Stimulated activated CD4-positive, alpha-beta T cell treated with anti-CD3 and anti-CD28 coated beads, TNF-alpha, amount 100 ng/mL, for 24 hours (primary cell): ENCODE measurements at places on chromosomes 2 and 18.

GRCh38 chr18:61854578-61855448 is 38.0 kb downstream of the RNF152 start:
- no peak for DNase-seq

GRCh38 chr2:73114273-73114867 is 1.6 kb upstream of the RAB11FIP5 start:
- DNase-seq = no peak

DNA sequence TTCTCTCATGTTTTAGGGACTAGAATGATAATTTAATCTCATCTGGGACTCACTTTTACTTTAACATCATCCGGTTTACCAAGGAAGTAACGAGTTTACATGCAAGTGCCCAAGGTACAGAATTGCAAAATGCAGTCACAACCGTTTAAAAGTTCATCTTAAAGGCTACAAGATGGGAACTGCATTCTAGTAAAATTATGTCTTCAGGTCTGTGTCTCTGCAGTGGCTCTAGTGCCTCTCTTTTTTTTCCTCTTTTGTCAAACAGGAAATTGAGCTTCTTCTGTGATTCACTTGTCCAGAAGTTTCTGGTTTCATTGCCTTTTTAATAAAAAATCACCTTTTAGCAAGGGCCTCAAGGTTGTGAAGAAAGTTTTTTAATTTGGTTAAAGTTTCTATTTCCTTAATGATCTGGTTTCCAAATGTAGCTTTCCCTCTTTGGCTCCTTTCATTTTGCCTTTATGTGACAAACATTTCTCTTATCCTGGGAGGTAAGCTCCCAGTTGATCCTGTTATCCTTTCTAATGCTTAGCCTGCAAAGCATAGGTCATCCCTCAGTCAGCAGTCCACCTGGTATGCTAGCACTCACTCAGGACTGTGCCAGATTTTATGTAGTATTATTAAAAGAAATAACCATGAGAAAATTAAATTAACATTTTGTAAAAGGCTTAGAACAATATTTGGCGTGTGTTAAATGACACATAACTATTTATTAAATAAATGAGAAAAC is 2.4 kb downstream of the GLS start:
- no peak for DNase-seq

DNA sequence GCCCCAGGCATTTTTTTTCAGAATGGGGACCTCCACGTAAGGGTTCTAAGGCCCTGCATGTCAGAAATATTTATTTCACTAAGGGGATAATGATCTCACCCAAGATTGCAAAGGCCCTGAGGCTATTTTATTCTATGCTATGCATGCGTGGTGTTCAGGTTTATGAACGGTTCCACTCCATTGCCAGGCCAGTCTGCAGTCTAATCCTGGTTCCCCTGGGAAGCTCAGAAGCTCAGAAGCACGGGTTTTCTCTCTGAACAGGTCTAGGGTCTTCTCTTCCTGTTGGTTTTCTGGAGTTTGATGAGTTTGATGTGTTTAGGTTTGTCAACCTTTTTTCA is 256.4 kb upstream of the PXDN start:
- DNase-seq = no peak

DNA sequence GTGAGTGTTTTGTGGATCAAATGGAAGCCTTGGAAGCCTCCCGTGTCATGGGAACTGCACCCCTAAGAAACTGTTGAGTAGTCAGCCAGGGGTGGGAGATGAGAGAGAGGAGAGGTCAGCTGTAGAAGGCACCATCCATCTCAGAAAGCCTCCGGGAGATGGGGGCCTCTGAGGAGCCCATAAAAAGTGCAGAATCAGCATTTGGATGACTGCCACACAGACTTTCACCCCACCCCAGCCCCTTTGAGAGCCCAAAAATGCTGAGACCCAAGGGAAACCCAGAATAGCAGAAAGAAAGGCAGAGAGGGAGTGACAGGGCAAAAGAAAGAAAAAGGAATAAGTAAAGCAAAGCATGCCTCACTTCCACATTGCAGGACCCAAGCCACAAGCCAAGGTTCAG is 443.1 kb upstream of the ZEB2 start:
- DNase-seq = no peak

GRCh38 chr2:201919308-201919634 is 112.9 kb downstream of the CDK15 start:
- no peak for DNase-seq

GRCh38 chr18:70370762-70371733 is 82.2 kb downstream of the SOCS6 start:
- no peak for DNase-seq

DNA sequence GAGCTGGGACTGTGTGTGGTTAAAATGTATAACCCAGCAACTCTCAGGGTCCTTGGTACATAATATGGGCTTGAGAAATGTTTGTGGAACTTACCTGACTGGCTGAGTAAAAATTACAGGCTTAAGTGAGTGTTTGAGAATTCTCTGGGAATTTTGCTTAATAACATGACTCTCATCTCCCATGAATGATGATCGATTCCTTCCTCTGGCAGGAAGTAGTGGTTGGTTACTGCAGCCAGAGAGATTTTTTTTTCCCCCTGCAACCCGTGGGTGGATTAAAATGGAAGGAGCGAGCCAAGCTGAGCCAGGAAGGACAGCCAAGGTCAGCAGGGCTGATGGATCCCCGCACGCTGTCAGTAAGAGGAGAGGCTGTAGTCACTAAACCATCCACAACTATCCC is 40.6 kb upstream of the RFX8 start:
- DNase-seq = no peak

DNA sequence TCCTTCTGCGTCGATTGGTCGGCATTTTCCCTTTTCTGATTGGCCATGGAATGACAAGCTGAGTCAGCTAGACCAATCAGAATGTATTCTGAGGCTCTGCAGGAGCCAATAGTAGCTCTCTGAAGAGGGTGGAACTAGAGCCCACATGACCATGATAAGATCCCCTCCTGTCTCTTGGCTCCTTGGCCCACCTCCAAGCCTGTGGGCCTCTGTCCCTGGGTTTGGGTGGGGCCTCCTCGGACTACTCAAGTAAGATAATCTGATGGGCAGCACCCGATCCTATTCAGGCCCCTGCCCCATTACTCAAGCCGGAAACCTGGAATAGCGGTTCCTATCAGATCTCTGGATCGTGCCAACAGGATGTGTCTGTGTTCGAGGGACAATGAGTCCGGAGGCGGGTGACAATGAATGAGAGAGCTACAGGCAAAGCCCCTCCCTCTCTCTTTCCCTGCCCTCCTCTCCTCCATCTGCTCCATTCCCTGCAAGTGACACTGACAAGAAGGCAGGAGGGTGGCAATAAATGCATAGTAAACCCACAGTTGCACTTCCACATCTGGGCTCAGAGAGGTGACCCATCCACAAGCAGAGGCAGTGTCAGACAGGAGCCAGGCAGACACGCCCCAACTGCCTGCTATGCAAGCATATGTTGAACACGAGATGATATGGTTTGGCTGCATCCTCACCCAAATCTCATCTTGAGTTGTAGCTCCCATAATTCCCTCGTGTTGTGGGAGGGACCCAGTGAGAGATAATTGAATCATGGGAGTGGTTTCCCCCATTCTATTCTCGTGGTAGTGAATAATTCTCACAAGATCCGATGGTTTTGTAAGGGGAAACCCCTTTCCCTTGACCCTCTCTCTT is 114.7 kb downstream of the TNS1 start:
- no peak for DNase-seq

DNA sequence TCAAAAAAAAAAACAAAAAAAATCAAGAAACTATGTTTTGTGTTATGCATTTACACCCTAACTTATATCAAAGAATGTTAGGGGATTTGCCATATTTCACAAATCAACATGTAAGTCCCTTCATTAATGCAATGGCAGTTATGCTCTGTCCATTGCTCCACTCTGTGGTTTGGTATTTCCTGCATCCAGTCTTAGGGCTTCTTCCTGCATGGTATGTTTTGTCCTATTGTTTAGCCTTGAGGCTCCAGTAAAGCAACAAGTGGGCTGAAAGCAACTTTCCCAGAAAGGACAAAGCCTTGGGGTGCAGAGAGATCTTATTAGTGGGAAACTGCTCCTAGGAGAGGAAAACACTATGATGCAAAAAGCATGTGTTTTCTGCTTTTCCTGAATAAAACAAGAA is 474.1 kb downstream of the IRS1 start:
- no peak for DNase-seq

- no peak for DNase-seq
Measured at GRCh38 chr18:76370686-76371085, 124.4 kb downstream of the ZNF516 start.

DNA sequence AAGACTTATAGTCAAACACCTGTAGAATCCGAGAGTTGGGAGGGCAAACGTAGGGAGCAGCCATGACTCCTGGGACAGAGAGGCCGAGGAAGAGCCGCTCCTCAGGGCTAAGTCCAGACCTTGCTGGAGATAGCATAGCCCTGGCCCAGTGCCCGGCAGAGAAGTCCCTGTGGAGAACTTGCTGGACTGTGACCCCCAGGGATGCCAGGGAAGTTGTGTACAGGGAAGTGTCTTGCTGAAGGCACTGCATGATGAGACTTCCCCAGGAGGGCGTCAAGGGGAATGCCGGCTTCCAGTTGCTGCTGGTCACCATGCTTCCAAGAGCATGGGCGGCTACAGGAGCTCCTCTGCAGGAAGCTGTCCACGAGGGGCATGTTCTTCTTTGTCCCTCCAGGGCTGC is 8.6 kb upstream of the CNDP1 start:
- DNase-seq = no peak

- no peak for DNase-seq
Measured at GRCh38 chr2:158197940-158198339, 96.3 kb downstream of the UPP2 start.

DNA sequence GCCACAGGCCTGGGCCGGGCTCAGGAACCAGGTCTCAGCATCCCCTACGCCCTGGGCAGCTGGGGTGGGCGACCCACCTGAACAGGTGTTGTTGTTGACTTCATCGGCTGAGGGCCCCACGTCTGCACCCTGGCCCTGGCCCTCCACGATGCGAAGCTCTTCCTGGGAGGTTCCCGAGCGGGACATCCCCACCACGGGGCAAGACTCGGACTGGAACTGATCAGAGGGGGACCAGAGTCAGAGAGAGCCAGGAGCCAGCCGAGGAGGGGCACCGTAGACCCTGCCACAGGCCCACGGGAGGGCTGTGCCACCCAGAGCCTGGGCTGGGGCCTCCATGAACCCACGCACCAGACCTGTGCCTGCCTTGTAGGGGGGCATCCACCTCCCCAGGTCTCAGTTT is 54.3 kb downstream of the AQP12A start:
- no peak for DNase-seq

DNA sequence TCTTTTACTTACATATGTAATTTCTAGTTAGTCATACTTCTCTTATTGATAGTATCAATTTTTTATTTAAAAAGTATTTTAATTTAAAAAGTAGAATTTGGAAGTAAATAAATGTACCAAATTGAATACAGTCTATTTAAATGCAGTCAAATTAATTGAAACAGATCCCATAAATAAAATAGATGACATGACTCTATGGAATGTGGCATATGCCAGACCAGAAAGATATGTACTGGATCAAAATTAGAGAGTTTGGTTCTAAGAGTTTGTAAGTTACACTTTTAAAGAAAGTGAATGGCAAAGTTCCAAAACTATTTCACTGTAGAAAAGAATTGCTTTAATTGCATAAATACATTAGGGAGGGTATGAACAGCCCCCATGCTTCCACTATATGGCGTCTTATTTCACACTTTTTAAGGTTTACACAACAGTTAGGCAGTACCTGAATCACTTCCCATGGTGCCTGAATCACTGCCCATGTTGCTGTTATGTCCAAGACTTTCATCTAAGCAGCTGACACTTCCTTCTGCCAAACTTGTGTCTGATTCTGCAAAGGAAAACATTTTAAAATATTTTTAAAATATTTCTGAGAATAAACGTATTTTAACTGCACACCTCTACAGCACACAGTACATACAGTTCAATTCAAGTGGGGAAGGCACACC is 25.2 kb downstream of the IFIH1 start:
- DNase-seq = no peak
